Activated naive CD8-positive, alpha-beta T cell treated with anti-CD3 and anti-CD28 coated beads, Interleukin-2, amount 10 ng/mL, durations not matched to agents 7 days and 5 days (primary cell): ENCODE measurements at places on chromosomes 3 and 15.

DNA sequence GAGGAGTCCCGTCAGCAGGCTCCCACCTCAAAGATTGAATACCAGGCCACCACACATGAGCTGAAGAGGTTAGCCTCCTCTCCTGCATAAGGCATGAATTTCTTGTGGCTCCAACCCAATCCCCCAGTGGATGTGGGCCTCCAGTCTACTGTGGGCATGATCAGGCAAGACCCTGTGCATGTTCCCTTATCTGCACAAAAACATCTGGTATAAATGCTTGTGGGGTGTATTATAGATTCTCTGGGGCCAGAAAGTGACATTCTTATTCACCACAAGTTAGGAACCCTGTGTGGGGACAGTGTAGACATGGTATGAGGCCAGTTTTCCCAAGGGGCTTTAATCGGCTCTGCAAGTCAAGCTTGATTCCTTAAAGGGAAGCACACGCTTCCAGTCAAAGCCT, 18.2 kb upstream of the UBP1 start:
- DNase-seq, result no peak

- DNase-seq, result no peak
Observed at GRCh38 chr3:43089081-43089480, 16.8 kb downstream of the POMGNT2 start.

DNA sequence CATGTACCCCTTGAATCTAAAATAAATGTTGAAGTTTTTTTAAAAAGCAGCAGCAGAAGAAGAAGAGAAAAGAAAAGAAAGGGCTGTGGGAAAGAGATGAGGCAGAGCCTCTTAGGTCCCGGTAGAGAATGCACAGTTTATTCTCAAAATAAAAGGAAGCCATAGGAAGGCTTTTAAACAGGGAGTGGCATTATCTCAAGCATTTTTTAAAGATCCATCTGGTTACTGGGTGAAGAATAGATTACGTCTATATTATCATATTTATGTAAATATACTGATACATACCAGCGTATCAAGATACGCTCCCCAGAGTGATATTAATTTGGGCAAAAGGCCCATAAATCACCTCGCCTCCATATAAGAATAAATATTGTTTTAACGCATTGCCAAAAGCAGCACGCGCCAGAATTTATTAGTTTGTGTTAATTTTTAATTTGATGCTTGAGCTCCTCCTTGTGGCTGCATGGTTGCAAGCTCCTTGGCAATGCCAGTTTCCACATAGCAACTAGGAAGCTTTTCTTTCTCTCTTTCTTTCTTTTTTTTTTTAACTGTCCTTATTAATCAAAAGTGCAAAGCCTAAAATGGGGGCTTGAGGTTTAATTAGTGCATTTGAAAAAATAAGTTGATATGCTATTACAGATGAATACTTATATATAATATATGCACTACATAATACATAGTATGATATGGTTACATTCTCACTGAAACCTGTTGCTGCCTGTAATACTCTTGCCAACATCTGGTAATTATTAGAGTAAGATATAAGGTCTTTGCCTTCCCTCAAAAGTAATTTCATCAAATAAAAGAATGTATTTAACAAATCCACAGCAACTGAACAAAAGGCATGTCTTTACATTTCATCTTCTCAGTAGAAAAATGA, 242.8 kb upstream of the UBE2E2 start:
- no peak for DNase-seq

- no peak for DNase-seq
Observed at GRCh38 chr3:19202303-19202702, 54.0 kb downstream of the KCNH8 start.

GRCh38 chr15:80308002-80308401, 56.0 kb upstream of the CTXND1 start:
- DNase-seq, result no peak

DNA sequence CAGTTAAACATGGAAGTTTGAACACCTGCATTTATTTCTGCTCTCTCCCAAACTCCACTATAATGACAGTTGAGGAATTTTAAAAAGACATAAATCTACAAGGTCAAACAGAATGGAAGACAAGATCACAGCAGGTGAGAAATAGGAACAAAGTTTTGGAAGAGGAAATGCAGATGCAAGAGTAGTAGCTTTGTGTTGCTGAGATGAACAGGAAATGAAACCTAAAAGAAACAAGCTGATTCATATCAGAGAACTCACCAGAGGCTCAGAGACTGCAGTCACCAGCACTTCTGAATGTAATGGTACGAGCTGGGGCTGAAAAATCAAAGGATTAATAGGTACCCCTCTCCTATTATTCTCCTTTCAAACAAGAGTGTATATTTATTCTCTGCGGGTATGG, 459.9 kb downstream of the RAP2B start:
- no peak for DNase-seq

GRCh38 chr15:38895326-38896255, 331.0 kb upstream of the RASGRP1 start:
- DNase-seq, result no peak

- DNase-seq, result no peak
Observed at GRCh38 chr3:112123548-112123947, 9.5 kb downstream of the GCSAM start.

DNA sequence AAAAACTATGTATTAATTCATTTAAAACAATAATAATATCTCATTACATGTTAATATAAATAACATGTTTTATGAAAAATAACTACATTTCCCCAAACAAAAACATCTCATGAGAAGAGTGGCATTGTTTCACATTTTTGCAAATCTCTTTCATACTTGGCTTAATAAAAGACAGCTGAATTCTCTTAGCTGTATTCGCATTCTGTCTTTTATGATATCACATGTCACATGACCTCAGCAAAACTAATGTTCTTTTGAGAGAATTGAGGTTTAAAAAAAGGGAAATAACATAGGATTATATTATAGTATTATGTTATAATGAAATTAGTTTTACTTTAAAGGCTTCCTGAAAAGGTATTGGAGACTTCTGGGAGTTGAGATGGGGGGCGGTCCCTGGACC, 48.4 kb upstream of the SPPL2A start:
- no peak for DNase-seq

- DNase-seq, result no peak
Observed at GRCh38 chr15:85749261-85750151, 45.2 kb downstream of the KLHL25 start.

DNA sequence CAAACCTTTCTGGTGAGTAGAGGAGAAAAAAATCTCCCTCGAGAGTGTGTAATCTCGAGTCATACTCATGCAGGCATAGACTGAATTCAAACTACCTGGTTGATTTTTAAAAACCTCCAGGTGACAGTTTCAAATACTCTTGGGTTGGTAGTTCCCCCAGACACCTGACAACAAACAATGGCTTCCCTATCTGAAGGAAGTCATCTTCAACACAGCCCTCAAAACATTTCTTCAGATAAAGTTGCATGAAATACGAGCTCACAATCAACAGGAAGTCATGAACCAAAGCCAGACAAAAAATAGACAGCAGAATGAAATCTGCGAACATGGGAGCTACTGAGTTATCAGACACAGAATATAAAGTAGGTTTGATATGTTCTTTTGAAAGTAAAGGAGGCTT, 112.8 kb downstream of the ST8SIA2 start:
- no peak for DNase-seq

- no peak for DNase-seq
Observed at GRCh38 chr3:148605521-148605920, 92.2 kb upstream of the AGTR1 start.

- no peak for DNase-seq
Observed at GRCh38 chr3:64291345-64291744, 66.1 kb upstream of the PRICKLE2 start.

GRCh38 chr15:63276342-63277037, 915 bp upstream of the APH1B start:
- DNase-seq, result no peak
